ENCODE measurements at places on chromosomes 6 and 20.
A peak's percentile ranks its signal among the peaks of the same experiment; 100 is the strongest.

DNA sequence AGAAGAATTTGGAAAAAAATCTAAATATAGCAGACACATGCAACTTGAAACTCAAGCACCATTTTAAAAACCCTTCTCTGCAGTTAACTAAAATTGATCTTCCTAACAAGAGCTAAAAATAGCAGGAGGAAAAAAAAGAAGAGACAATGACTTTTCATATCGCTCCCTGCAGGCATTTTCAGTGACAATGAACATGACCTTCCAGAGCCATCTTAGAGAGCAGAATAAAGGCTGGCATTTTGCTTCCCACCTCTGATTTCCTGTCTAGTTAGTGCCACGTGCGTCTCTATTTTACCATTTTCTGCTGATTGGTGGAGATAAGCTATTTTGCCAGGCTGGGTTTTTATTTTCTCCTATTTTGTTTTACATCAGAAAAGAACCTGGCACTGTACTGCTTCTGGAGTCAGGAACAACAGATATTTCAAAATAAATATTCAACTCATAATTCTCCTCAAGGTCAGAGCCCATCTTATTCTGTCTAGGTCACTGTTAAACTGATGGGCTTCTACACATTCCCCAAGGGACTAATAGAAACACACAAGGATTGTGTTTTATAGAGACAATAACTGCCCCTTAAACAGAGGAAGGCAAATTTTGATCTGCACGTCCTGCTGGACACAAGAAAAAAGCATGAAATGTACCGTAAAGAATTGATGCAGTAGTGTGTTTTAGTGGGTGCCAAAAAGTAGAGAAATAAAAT is 70.2 kb upstream of the ENPP5 start:
- DNase-seq: no peak

- no peak for DNase-seq
These were observed 183.2 kb upstream of the JARID2 start for GRCh38 chr6:15062516-15063252.

GRCh38 chr20:61300293-61300692 is 48.2 kb downstream of the CDH4 start:
- DNase-seq: no peak

DNA sequence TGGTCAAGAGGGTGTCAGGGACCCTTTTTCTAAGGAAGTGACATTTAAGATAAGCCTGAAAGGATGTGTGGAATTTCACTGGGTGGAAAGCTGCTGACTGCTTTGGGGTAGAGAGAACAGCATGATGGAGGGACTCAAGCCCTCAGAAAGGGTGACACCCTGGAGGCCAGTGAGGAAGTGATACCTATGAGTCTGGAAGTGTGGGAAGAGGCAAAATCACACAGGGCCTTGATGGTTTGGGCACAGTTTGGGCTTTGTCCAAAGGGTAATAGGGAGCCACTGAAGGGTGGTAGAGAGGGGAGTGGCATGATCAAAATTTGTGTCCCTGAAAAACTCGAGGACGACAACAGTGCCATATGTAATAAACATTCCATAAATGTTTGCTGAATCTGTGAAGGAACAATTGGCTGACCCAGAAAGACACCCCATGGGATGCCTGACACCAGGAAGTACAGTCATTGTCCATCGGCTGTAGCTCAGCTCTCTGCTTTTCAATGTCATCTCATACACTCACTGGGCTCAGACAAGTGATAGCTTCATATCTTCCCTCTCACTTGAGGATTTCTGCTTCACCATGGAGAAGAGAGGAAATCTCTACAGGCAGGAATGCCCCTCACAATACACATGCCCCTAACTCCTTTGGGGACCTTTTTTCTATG is 21.3 kb downstream of the CASS4 start:
- no peak for DNase-seq

- DNase-seq: no peak
These were observed 19.4 kb downstream of the SLC9A8 start for GRCh38 chr20:49831770-49832631.

GRCh38 chr6:4174042-4174441 is 38.7 kb upstream of the ECI2 start:
- no peak for DNase-seq

DNA sequence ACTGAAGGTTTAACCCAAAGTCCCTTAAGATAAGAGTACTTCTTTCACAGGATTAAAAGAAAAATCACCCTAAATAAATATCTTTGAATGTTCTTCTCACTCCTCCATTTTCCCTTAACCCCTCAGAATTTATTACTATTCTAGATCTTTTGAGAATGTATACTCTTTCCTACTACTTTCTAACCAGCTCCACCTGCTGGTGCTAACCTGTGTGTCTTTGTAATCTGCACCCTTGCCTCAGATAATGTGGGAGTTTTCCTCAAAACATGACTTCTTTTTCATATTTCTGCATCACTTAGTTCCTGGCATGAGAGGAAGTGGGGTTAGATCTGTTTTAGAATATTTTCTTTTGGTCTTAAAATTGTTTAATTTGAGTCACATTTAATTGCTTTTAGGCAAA is 394.2 kb downstream of the BMP2 start:
- DNase-seq: no peak

GRCh38 chr20:5078399-5078958 is 41.3 kb downstream of the PCNA start:
- DNase-seq: peak; percentile 48

DNA sequence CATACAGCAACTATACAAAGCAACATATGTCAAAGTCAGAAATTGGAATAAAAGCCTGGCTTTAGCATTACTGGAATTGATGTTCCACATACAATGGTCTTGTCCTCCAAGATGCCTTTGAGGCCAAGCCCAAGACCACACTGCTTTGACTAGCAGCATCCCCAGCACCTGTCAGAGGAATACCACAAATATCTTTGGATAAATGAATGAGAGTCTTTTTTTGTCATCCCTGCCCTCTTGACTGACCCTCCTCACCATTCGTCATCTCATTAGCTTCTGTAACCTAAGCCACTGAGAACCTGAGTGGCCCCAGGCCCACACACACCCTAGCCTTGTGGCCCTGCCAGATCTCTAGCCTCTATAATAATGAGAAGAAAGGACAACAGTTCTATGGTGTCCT is 48.5 kb downstream of the TNFRSF21 start:
- DNase-seq: no peak

DNA sequence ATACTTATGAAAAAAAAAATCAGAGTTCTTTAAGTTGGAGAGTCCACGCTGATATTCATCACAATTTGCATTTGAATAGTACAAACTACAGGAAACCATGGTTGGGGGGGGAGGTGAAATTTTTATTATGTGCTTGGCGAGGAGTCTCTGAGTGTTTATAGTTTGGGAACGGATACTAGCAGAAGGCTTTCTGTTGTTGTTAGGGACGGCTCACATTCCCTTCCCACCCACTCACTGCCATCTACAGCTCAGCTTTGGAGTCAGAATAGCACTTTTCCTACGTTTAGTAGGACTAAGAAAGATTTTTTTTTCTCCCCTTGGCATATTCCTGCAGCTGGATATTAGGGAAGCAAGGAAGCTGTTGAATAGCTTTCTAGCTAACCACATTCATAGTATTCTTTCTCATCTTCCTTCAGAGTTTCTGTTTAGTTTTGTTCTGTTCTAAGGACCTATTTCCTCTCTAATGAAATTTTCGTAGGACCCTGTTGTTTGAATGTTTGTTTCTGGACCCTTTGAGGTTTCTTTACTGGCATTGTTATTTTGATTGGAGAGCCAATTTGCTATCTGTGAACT is 235.1 kb upstream of the ZNF217 start:
- DNase-seq: no peak

- DNase-seq: no peak
These were observed 84.9 kb downstream of the BTBD9 start for GRCh38 chr6:38554700-38555413.

DNA sequence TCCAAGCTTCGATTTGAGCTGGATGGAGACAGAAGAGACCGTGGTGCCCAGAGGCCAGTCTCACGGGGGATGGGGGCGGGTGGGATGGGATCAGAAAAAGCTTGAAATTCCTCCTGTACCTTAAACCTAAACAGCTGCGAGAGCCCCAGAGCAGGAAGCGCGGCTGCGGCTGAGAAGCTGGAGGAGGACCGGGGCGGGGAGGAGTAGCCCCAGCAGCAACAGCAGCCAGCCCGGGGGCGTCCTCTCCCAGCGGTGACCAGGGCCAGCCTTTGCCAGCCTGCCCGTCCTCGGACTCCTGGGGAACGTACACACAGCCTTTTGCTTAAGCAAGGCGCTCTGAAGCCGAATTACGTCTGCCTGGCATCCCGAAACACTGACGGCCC is 17.4 kb upstream of the PRDM13 start:
- no peak for DNase-seq

DNA sequence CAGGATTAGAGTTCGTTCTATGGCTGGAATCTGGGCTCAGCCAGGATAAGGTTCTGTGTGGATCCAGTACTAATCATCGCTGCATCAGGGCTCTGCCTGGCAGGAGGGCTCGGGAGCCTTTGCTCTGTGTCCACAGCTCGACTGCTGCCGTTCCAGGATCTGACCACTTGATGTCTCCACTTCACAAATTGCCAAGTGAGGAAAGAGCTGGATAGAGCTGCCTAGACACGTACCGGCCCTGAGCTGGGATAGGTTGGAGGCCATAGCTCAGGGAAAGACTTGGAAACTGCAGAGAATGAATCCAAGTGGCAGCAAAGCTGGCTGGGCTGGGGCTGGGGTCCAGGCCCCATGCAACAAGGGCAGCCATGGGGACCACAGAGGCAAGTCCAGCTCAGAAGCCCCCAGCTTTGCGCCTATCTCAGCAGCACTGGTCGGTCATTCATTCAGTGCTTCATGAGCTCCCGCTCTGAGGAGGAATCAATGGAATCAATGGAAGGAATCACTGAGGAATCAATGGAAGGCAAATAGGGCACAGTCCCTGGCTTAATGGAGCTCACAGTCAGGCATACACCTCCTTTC is 38.0 kb upstream of the TOP1 start:
- DNase-seq: peak; percentile 25

DNA sequence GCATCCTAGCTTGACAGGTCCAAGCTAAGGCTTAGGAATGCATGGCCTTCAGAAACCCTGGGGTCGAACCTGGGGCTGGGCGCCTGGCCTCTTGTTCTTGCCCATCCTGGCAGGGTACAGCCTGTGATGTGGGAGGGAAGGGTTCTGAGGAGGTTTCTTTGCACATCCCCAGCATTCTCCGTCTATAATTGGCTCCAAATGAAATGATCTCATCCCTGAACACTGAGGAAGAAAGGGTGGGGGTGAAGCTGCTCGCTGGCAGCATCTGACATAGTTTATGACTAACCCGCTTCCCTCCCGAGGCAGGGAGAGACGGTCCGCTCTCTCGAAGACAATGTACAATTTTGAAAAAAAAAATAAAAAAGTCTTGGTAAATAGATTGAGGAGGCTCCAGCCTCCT is 67.1 kb upstream of the ZNFX1 start:
- DNase-seq: no peak

DNA sequence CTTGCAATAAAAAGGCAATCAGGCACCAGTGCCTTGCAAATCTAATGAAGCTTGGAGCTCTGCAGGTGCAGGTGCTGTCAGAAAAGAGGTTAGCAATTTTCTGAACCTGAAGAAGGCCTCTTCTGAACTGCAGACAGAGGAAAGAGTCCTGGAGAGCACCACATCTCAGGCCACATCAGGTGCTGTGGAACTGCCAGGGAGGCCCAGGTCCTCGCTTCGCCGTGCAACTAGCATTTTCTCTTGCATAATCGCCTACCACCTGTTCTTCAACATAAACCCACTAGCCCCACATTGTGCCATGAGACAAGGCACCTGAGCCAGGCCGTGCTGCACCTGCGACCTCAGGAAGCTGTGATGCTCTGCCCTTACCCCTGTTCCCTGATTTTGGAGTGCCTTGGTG is 187.6 kb downstream of the DTNBP1 start:
- no peak for DNase-seq

GRCh38 chr20:58395604-58396003 is 6.6 kb downstream of the VAPB start:
- no peak for DNase-seq

DNA sequence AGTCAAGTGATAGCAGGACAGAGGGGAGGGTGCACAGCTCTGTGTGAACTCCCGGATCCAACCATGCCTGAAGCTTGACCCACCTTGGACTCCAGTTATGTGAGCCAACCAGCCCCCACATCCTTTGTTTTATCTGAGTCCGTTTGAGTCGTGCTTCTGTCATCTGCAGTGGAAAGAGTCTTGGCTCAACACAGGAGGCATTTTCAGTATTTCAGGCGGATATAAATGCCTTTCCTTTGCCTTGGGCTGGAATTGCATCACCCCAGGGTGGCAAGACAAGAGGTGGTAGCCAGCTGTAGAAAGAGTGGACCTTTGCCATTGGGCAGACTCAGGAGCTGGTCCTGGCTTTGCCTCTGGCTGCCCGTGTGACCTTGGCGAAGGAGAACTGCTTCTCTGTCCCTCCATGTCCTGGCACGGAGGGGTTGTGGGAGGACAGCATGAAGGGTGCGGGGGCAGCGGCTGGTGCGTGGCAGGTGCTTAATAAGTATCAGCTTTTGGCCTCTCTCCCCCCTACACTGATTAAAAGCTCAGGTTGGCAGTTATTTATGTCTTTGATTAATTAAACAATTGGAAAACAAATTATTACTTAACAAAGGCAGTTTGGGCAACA is 42.6 kb upstream of the APCDD1L start:
- DNase-seq: no peak

DNA sequence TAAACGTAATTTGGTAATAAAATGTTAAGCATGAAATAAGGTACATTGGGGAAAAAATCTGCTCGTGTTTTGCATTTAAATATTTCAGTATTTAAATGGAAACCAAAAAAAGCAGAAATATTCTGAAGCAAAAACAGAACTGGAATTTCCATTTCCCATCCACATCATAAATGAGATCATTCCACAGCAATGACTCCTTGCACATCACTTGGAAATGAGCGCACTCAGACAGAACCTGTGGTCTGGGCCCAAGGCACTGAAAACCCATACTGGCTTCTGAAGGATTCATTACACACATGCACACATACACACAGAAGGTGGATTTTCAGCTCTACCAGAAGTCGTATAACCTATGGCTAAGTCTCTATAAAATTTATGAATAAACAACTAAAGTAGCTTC is 174.8 kb downstream of the IBTK start:
- no peak for DNase-seq

DNA sequence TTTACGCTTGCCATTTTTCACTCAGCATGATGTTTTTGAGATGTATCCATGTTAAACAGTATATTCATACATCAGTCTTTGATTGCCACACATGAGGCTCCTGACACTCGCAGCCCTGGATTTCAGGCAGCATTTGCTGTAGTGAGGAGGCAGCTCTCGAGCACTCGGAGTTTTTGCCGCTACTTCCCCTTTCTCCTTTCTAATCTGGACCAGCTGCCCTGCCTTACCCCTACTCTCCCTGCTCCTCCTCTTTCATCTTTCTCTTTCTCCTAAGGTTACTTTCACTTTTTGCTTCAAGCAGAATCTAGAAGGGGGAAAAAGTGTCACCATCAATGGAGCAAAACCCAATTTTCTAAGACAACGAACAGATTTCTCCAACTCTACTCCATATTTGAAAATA is 5.9 kb upstream of the CST3 start:
- DNase-seq: no peak

- DNase-seq: no peak
These were observed 144.2 kb downstream of the JARID2 start for GRCh38 chr6:15389765-15390723.

DNA sequence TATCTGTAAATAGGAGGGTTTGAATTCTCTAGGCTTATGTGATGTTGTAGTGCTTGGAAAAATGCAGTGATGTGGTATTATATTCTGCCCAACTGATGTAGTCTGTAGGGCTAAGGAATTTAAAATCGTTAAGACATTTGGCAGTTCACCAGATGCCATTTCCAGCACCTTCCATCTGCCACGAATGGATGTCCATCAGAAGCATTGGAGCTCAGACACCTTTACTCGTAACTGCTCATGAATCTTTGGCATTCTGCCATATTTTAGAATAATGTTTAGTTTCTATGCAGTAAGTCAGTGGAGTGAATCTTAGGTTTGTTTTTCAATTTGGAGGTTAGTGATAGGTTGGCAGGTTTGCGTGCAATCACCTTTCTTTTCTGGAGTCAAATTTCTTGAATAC is 2.4 kb upstream of the SYTL3 start:
- DNase-seq: no peak
